CD4-positive, CD25-positive, alpha-beta regulatory T cell (primary cell): ENCODE measurements at places on chromosomes 5 and 9.

DNA sequence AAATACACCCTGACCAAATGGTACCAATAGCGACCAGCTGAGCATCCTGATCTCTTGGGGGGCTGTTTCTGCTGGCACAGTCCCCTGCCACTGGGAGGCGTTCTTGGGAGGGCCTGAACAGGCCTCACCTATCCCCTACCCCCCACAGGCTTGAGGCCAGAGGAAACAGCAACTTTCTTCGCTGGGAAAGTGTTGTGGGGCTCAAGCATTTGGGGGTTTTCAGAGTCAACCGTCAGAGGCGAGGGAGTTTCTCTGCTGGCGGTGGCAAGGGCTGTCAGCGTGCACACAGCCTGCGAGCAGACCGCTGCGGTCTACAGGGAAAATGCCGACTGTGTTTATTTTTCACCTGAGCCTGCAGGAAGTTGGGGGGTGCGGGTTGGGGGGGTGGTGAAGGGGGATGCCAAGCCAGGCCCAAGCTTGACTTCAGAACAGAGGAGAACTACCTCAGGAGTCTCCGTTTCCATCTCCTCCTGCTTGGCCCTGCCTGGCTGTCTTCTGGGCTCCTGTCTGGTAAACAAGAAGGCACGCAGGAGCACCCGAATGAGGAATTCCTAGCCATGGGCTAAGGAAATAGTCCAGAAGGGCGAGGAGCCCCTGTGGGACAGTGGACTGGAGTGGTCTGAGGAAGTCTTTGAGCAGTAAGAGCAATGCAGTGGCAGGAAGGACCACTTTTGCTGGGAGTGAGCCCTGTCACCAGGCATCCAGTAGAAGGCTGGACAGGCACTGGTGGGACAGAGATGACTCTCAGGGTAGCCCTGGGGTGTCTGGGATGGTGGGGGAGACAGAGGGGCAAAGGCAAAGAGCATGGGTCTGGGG lies 18.1 kb downstream of the TCF7 start:
- DNase-seq: peak; percentile 81

GRCh38 chr9:14232111-14232510 lies 81.8 kb downstream of the NFIB start:
- no peak for DNase-seq

DNA sequence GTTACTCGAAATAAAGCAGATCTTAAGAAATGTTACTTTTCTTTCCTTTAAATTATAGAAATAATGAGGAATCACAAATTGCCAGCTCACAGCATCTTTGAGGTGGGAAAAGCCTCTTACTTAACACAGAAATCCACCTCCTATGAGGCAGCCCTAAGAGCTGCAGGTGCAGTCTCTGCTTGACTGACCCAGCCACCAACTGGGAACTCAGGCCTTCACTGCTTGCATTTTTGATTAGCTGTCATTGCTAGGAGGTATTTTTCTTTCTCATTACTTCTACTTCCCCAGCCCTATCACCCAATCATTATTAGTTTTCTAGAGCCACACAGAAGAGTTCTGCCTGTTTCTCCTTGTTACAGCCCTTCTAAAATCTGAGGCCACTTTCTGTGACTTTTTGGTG lies 416.5 kb upstream of the KLF4 start:
- DNase-seq: no peak

- no peak for DNase-seq
Observed at GRCh38 chr5:111997711-111998110, 240.7 kb upstream of the NREP start.

- no peak for DNase-seq
Observed at GRCh38 chr5:153900703-153901395, 137.9 kb downstream of the FAM114A2 start.

DNA sequence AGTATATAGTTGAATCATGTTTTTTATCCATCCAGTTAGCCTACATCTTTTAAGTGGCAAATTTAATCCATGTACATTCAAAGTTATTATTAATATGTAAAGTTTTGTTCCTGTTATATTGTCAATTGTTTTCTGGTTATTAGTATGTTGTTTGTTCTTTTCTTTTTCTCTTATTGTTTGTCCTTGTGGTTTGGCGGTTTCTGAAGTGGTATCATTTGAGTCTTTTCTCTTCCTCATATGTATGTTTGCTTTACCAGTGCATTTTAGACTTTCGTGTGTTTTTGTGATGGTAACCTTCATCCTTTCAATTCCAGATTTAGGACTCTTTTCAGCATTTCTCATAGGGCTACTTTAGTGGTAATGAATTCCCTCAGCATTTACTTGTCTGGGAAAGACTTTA lies 130.4 kb upstream of the RFX3 start:
- DNase-seq: no peak

- peak; percentile 94 for DNase-seq
Observed at GRCh38 chr5:40679148-40679912, 385 bp upstream of the PTGER4 start.

- no peak for DNase-seq
Observed at GRCh38 chr5:116773926-116774325, 199.3 kb upstream of the SEMA6A start.

- no peak for DNase-seq
Observed at GRCh38 chr9:116594547-116594946, 92.6 kb upstream of the TRIM32 start.

- DNase-seq: no peak
Observed at GRCh38 chr9:121268598-121268850, 562 bp downstream of the GSN start.
